ENCODE measurements at places on chromosomes 3 and 15. TPM values are rescaled to one million over a fixed set of nuclear protein-coding genes. Genes with fewer than 3 reads are reported as not detected.

- H3K4me3 ChIP-seq, result no peak overlapping the region
- no peaks in the 10 kb centered on the region for H3K4me1 ChIP-seq
- H3K27me3 ChIP-seq, result no peaks in the 10 kb centered on the region
- no peak for DNase-seq
- H3K27ac ChIP-seq, result no peak overlapping the region
Measured at GRCh38 chr3:23495507-23495906, 292.4 kb downstream of the UBE2E2 start.

TMEM108 gene
- polyA plus RNA-seq, result 75.5 TPM

GRCh38 chr15:89554247-89554646 is 21.0 kb upstream of the TICRR start:
- no peaks in the 10 kb centered on the region for H3K36me3 ChIP-seq
- no peaks in the 10 kb centered on the region for H3K27me3 ChIP-seq
- no peak for DNase-seq
- no peak overlapping the region for H3K27ac ChIP-seq
- peaks cover 7% of the 10 kb centered on the region for H3K4me1 ChIP-seq
- H3K4me3 ChIP-seq, result no peak overlapping the region

LARP6 gene
- 49.0 TPM for polyA plus RNA-seq

- H3K4me3 ChIP-seq, result no peak overlapping the region
- no peak overlapping the region for H3K27ac ChIP-seq
- DNase-seq, result no peak
Measured at GRCh38 chr3:46844397-46844796, 18.8 kb downstream of the MYL3 start.

HESX1 gene
- 2.1 TPM for polyA plus RNA-seq

GRCh38 chr3:146221276-146221675 is 29.6 kb downstream of the PLSCR4 start:
- no peak for DNase-seq
- H3K36me3 ChIP-seq, result no peaks in the 10 kb centered on the region
- no peaks in the 10 kb centered on the region for H3K27me3 ChIP-seq
- H3K4me3 ChIP-seq, result no peak overlapping the region
- H3K27ac ChIP-seq, result no peak overlapping the region
- no peaks in the 10 kb centered on the region for H3K4me1 ChIP-seq

Data from spinal cord (tissue), 10 donors.